ENCODE measurements at places on chromosomes 16 and 17.

DNA sequence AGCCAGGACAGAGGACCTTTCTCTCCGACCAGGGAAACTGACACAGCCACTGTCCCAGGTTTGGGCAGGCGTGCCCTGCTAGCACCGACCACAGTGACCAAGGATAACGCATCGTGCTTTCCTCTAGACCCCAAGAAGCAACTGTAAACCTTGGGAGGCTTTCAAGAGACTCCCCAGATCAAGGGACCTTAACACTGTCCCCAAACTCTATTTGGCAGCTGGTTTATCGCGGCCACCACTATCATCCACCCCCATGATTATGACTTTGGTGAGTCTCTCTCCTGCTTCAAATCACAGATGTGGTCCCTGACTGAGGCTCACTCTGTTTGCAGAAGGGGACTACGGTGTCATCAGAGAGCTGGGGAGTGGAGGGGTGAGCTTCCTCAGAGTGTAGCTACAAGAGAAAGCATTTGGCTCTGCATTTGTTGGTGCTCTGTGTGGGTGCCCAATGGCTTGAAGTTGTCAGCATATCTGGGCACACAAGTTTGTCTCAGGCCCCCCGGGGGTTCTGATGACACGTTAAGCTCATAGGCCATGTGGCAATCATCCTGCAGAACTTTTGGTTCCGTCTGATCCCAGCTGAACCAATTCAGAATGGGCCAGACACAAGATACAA, 408.0 kb downstream of the SLC39A11 start:
- no peak for DNase-seq

- DNase-seq, result no peak
Measured at GRCh38 chr16:2471016-2471652, at the start of gene NTN3. Gene NTN3, plus strand, starts transcription at chr16:2471297. Its CDS starts 405 bp downstream, at chr16:2471702.

DNA sequence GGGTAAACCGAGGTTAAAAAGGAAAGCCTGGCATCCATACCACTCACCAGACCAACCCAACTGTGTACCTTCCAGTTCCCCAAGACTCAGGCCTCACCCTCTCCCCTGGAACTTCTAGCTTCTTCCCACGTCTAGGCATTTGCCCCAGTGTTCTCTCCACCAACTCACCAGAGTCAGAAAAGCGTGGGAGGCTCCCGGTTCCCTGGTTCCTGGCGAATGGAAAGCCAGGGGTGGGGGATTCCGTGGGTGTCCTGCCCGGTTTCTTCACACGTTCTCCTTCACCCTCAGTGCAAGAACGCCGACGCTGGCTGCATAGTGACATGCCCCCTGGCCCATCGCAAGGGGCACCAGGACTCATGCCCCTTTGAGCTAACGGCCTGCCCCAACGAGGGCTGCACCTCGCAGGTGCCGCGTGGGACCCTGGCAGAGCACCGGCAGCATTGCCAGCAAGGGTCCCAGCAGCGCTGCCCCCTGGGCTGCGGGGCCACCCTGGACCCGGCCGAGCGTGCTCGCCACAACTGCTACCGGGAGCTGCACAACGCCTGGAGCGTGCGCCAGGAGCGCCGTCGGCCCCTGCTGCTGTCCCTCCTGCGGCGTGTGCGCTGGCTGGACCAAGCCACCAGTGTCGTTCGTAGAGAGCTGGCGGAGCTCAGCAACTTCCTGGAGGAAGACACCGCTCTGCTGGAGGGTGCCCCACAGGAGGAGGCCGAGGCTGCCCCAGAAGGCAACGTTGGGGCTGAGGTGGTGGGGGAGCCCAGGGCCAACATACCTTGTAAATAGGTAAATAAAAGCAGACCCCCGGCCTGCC, 1.7 kb downstream of the RNF151 start:
- no peak for DNase-seq

- DNase-seq, result no peak
Measured at GRCh38 chr16:3035289-3035971, 1.3 kb downstream of the BICDL2 start.

GRCh38 chr16:81179219-81179618, 59.3 kb upstream of the BCO1 start:
- DNase-seq, result no peak

DNA sequence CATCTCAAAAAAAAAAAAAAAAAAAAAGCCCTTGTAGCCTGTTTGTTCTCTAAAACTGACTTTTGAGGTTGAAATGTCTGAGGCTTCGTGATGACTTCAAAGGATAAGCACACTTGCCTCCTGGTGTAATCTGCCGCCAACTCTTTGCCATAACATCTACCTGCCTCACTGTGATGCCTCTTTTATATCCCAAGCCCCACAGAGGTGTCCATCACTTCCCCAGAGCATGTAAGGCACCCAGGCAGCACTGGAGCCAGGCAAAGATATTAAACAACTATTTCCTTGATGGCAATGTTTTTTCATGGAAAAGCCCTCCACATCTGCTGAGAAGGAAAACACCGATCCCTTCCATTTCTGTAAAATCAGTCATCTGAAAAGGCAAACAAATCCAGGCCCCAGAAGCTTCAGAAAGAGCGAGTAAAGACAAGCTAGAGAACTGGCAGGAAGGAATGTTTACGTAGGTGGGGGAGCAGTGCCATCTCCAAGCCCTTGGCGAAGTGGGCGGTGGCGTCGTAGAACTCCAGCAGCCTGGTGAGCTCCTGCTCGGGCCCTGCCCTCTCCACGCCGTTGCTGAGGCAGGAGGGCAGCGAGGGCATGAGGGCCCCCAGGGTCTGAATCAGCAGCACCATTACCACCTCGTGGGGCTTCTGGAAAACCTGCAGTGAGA, 28.6 kb downstream of the COG7 start:
- DNase-seq, result no peak

- DNase-seq, result no peak
Measured at GRCh38 chr16:87368029-87368770, 15.4 kb downstream of the FBXO31 start.

DNA sequence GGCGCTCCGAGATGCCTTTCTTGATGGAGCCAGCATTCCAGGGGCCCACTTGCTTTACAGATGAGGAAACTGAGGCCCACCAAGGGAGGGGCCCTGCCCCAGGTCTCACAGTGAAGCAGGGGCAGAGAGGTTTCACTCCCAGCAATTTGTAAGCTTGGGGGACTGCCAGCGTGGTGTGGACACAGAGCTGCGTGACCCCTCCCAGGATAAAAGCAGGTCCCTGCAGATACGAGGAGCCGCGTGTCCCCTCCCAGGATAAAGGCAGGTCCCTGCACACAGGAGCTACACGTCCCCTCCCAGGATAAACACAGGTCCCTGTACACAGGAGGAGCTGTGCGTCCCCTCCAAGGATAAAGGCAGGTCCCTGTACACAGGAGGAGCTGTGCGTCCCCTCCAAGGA, 11.7 kb downstream of the JPH3 start:
- no peak for DNase-seq

DNA sequence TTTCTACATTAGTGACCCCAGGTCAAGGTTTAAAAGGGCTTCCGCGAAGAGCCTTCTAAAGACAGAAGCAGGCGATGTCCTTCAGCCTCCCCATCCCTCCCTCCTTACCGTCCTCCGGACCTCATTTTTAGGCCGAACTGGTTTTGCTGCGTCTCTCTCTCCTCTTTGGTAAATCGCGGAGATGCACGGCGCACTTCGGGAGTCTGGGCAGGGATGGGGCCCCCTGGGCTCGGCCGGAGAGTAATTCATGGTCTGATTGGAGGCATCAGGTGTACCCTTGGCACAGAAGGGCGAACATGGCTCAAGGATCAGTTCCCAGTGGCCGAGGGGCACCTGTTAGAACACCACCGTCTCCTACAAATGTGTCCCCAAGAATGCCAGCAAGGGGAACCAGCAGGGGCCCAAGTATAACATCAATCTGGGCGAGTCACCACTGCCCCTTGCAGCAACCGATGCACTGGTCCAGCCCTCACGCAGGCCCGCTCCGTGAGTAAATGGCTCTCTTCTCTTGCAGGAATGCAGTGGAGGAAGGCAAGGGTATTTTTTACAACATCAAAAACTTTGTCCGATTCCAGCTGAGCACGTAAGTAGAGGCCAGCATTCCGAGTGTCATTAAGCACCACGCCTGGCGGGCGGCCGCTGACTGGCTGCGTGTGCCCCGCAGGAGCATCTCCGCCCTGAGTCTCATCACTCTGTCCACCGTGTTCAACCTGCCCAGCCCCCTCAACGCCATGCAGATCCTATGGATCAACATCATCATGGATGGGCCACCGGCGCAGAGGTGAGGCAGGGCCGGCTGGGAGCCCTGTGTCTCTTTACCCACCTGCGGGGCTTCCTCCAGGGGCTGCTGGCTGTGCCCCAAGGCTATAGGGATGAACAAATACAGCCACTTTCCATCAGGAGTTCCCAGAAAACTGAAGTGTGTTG, 45.6 kb downstream of the MEAK7 start:
- DNase-seq, result no peak

Measured in right renal pelvis (tissue), 4 donors.